ENCODE measurements at places on chromosomes 4 and X.

DNA sequence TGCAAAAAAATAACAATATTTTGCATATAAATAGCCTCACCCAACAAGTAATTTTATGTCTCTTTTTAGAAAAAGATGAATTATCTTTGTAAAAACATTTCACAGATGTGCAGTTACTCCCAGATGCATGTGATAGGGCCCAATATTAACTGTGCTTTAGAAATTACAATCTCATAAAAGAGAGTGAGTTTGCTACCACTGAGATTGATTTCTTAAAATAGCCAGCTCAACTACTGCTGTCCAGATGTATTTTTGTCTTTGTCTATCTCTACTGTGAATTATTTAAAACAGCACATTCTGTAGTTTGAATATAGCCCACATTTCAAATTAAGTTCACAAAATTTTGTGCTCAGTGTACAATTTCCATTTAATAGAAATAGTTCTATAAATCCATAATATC lies 177.0 kb upstream of the TTC29 start:
- no peak for DNase-seq

GRCh38 chr4:95092766-95093165 lies 335.0 kb downstream of the BMPR1B start:
- DNase-seq, result no peak

DNA sequence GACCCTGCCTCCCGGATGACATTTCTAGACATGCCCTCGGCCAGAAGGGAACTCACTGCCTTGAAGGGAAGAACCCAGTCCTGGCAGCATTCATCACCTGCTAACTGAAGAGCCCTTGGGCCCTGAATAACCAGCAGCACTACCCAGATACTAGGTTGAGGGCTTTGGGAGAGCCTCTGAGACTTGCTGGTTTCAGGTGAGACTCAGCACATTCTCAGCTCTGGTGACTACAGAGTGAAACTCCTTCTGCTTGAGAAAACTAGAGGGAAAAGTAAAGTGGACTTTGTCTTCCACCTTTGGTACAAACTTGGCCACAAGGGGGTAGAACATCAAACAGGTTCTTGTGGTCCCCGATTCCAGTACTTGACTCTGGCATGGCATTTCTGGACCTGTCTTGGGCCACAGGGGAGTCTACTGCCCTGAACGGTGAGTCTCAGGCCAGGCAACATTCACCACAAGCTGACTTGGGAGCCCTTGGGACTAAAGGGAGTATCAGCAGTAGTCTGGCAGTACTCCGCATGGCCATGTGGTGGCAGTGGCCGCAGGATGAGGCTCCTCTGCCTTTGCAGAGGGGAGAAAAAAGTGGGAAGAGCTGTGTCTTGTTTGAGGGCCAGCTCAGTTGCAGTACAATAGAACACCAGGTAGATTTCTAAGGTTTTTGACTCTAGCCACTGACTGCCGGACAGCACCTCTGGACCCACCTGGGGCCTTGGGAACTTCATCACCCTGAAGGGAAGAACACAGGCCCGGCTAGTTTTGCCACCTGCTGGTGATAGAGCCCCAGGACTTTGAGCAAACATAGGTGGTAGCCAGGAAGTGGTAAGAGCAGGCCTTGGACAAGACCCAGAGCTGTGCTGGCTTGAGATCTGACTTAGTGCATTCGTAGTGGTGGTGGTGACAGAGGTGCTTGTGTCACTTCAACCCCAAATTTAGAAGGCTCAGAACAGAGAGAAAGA lies 414.8 kb downstream of the OPHN1 start:
- no peak for DNase-seq

- DNase-seq, result no peak
These were observed 60.9 kb upstream of the CLCN4 start for GRCh38 chrX:10095698-10096432.

GRCh38 chr4:98466868-98467599 lies 191.4 kb downstream of the TSPAN5 start:
- DNase-seq, result no peak

DNA sequence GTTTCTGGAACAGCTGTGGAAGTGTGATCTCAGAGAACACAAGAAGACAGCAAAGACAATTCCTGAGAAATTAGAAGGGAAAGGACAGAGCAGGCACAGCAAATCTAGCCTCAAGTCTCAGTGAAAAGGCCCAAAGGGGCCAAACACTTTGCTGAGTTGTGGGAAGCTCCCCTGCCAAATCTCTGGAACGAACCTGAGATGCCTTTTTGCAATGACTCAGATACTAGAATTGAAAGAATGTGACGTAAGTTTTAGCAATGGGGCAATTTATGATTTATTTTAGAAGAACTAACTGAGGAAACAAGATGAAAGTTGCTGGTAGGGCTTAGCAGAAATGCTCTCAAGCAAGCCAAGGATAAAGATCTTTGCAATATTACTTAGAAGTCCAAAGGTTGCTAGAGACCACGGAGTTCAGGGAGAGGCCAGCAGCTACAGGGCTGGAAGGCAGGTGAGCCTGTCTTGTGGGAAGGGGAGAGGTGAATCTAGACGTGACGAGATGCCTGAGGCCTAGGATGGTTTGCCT lies 92.8 kb downstream of the AMELX start:
- DNase-seq, result no peak

- DNase-seq, result no peak
These were observed 275.5 kb downstream of the CFAP299 start for GRCh38 chr4:80610845-80611677.

GRCh38 chrX:110032534-110033147 lies 29.7 kb downstream of the TMEM164 start:
- no peak for DNase-seq

GRCh38 chr4:53479736-53480525 lies 102.5 kb downstream of the FIP1L1 start:
- no peak for DNase-seq

- DNase-seq, result no peak
These were observed 82.3 kb downstream of the FREM3 start for GRCh38 chr4:143617994-143618679.

GRCh38 chr4:176273736-176274135 lies 4.7 kb upstream of the ASB5 start:
- no peak for DNase-seq

DNA sequence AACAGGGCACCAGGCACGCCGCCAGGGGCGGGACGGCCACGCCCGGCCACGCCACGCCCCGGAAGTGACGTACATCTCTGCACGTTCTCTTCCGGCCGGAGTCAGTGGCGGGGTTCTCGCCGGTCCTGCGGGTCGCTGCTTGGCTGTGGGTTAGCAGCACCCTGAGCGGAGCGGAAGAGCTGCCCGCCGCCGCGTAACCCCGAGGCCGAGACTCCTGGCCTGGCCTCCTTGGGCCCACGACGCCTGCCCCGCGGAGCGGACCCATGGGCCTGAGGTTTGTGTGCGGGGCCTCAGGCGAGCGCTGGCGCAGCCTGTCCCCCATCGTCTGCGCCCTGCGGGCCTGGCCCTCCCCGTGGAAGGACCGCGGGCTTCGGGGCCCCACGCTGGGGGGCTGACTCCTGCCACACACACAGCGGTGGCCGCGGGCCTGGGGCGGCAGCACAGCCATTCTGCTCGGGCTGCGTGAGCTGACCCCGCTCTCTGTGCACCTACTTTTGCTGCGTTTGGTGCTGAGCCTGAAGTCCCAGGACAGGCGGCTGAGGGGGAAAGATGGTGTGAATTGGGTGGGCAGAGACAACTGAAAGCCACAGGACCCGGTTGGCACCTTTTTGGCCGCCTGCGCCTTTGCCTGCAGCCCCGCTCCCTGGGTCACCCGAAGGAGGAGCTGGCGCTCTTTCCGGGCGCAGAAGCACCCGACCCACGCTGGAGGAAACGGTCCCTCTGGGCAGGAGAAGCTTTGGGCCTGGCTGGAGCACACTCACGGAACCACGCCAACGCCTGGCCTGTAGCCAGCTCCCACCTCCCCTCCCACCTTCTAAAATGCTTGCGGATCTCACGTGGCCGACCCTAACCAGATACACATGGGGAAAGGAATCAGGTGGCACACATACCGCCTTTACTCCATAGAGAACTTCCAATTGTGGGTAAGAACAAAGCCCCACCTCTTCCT lies 28.1 kb downstream of the NOP14 start:
- peak; percentile 78 for DNase-seq

GRCh38 chr4:5215321-5215720 lies 164.0 kb downstream of the STK32B start:
- peak; percentile 66 for DNase-seq

DNA sequence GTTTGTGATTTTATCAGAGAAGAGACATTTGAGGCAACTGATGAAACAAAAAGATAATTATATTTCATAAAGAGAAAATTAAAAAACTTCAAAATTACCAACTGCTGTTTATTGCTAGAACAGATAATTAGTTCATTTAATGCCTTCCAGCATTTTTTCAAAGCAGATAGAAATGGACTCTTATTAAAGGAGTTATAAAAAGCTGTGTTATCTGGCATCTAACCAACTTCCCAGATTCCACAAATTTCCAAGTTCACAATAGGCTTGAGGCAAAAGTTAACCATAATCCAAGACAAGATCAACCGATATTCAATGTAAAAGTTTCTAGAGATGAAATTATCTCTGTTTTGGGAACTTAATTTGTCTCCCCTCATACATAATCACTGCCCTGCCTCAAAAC lies 152.4 kb downstream of the TSPAN5 start:
- no peak for DNase-seq

DNA sequence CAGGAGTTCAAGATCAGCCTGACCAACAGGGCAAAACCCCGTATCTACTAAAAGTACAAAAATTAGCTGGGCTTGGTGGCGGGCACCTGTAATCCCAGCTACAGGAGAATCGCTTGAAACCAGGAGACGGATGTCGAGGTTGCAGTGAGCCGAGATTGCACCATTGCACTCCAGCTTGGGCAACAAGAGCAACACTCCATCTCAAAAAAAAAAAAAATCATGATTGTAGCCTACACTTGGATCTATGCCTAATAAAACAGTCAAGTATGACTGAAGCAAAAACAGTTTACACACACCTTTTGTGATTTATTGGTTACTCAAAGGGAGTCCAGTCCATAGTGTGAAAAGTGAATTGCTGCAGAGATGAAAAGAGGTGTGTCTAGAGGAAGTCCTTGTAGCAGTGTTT lies 34.7 kb upstream of the TASL start:
- no peak for DNase-seq

DNA sequence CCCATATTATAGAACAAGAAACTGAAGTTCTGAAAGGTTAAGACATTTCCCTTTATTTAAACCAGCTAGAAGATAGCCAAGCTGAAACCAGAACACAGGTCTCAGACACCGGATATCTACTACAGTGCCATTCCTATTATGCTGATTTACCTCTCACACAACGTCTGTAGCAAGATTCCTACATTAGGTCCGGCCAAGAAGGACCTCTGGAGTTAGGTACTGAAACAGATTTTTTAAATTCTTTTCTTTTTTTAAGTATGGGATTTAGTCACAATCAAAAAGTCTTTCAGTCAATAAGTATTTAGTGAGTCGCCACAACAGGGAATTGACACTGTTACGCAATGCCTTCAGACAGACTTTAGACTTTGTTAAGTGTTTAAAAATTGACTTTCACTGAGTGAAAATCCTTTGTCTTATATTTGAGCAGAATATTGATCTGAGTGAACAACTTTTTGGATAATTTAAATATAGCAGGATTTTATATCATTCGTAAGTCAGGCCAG lies 26.5 kb upstream of the SPANXN4 start:
- DNase-seq, result no peak

Data from pons (tissue), 1 donor.